ENCODE measurements at places on chromosomes 16 and 17. TPM values are rescaled to one million over a fixed set of nuclear protein-coding genes. Genes with fewer than 3 reads are reported as not detected.
A peak's percentile ranks its signal among the peaks of the same experiment; 100 is the strongest.

Gene SLC52A1
- 0.12 TPM for total RNA-seq

Gene MMP25
- total RNA-seq: 0.37 TPM

Gene SOX9
- not detected for total RNA-seq

Gene CRYBA1
- total RNA-seq: not detected

Gene KRTAP16-1
- 0.15 TPM for total RNA-seq

Gene ADAM11
- 0.17 TPM for total RNA-seq

Gene HBA2
- 0.62 TPM for total RNA-seq

- DNase-seq: peak; percentile 80
These were observed 1.8 kb downstream of the HSD17B1 start for GRCh38 chr17:42554250-42555121.

DNA sequence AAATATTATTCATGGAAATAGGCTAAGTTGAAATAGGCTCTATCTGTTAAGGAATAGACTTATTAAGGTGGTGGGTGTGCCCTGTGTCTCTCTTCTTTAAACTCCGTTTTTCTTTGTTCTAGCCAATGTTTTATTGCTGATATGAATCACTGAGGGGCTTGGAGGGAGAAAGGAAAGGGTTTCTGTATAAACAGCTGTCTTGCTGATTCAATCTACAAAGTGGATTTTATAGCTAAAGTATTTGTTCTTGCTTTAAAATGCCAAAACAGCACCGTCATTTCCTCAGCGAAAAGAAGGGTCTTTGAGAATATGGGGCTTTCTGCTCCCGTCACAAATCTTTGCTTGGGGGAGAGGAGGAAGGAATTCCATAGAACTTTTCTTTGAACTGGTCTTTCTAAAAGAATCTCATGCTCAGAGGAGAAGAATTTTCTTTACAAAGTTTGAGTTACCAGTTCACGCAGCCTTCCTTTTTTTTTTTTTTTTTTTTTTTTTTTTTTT, 39.3 kb downstream of the MSI2 start:
- no peak for DNase-seq

- DNase-seq: no peak
These were observed 22.5 kb downstream of the ABAT start for GRCh38 chr16:8696880-8697279.

- peak; percentile 46 for DNase-seq
These were observed 232.8 kb downstream of the SEC14L1 start for GRCh38 chr17:77373299-77374169.

- no peak for DNase-seq
These were observed 40.0 kb downstream of the MRPS23 start for GRCh38 chr17:57809879-57810278.

DNA sequence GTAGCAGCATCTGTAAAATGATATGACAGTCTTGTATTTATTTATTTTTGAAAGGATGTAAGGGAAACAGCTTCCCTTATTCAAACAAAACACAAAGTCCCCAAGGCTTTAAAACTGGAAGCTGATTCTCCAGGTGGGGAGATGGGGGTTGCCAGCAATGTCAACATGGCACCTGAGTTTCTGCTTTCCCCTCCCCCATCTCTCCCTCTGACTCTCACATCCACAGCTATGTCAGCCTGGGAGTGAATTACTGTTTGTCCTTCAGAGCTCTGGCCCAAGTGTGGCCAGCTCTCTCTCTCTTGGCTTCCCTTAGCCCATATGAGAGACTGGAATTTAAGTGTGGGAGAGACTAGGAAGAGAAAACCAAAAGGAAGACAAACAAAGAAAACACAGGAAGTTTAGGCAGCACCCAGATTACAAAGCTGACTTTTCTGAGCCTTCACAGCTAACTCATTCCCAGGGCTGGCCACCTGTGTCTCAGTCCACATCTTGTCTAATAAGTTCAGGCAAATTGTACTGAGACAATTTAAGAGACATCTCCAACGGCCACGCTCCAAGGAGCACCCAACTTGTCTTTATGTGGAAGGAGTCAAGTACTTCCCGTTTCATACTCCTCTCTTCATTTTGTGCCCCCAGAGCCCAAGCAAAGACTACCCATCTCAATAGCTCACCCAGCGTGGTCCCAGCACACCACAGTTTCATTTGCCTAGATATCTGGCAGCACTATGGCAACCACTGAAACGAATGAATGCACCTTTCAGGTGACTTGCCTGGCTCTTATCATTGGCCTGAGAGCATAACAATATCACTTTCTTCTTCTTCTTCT, 69.2 kb downstream of the SOX9 start:
- no peak for DNase-seq

DNA sequence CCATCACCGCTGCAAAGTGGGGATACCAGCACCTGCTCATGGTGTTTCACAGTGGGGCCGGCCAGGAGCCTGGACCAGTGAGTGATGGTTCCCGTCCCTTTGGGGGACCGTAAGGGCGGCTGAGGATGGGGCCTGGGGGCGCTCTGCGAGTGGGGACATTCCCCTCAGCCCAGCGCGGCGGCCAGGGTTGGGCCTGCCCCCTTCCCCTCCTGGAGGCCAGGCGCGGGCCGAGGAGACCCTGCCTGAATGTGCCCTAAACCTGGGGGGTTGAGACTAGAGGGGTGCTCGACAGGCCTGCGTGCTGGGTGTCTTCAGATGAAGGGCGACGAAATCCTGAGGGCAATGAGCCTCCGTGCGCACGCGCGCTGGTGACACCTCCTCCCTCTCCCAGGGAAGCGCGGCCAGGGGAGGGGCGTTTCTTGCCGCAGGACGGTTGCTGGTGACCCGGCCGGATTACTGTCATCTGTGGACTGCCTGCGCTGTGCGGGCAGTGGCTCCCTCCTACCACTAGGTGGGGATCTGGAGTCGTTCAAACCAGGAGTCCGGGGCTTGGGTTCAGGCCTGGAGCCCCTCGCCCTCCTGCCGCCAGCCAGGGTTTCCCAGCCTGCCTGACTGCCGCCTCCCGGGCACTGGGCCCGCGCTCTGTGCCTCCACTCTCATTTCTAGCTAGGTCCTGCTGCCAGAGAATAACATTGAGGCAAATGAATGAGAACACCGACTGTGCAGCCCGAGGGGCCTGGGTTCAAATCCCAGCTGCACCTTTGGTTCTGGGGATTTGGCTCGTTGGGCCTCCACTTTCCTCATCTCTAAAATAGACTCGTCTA, 17.1 kb downstream of the TBX2 start:
- peak; percentile 78 for DNase-seq

DNA sequence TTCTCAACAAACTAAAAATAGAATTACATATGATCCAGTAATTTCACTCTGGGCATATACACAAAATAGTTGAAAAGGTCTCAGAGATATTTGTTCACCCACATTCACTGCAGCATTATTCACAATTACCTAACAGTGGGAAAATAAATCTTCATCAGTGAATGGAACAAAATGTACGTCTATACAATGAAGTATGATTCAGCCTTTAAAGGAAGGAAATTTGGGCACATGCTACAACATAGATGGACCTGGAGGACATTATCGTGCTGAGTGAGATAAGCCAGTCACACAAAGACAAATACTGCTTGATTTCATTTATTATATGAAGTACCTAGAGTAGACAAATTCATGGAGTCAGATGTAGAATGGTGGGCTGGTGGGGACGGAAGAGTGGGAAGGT, 47.0 kb downstream of the MFSD11 start:
- DNase-seq: no peak

- no peak for DNase-seq
These were observed 20.4 kb downstream of the CARHSP1 start for GRCh38 chr16:8848231-8848938.

DNA sequence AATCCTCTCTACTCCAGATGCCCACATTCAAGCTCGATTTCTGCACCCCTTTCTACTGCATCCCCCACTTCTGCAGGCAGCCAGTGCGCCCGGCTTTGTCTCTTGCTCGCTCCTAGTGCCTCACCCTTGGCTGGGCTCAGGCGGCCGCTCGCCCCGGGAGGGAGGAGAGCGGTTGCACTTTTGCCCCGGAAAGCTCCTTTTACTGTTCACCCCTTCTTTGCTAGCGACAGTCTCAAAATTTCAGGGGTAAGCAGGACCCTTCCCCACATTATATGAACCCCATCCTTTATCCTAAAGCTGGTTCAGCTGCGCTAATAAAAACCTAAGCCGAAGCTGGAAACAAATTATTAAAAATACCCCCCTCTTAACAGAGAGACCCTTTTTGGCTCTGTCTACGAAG, 1.0 kb downstream of the HOXB5 start:
- peak; percentile 33 for DNase-seq

GRCh38 chr16:84735849-84736586, 36.2 kb downstream of the USP10 start:
- DNase-seq: peak; percentile 22

DNA sequence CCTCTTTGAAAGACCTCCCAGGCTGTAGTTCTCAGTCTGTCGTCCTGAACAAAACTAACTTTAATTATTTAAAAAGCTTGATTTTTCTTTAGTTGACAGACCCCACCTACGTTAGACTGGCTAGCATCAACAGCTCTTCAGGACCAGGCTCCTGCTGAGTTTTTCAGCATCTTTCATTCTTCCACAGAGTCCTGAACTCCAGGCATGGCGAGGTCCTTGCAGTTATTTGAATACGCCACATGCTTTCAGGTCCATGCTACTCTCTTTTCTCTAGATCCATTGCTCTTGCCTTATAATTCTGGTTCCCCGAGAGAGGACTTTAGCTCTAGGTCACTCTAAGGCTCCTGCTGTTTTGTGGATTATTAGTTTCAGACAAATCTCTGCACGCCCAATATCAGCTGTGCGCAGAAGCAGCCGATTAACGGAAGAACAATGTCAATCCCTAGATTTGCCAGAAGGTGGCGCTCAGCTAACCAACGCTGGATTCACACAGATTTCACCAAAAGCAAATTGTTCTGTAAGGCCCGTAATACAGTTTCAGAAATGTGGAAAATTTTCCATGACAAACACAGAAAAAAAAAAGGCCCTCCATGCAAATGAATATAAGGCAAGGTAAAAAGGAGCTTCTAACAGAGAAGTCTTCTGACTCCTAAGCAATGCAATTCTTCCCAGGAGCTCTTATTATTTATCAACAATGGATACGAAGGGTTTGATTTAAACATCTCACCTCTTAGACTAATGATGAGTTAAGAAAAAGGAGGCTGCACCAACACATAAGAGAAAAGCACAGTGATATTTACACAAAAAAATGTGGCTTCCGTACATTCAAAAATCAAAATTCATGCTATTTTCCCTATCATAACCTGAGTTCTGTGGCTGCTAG, 33.5 kb upstream of the BCO1 start:
- DNase-seq: peak; percentile 43

DNA sequence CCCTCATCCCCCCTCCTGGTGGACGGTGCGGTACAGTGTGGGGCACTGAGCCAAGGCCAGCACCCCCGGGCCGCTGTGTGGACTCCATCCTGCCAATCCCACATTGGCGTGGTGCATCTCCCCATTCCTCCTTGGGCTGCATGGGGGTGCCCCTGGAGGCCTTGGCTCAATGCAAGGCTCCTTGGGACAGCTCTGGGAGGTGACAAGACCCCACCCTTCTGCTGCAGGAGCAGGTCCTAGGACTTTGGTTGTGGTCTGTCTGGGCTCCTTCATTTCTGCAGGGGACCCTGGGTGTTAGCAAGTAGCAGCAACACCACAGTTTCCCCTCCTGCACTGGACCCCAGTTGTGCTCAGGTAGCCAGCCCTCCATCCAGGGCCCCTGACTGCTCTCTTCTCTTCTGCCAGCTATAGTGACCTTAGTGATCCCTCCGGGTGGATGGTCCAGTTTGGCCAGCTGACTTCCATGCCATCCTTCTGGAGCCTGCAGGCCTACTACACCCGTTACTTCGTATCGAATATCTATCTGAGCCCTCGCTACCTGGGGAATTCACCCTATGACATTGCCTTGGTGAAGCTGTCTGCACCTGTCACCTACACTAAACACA, 1.3 kb downstream of the PRSS21 start:
- no peak for DNase-seq

GRCh38 chr16:47229053-47230050, 85.6 kb upstream of the NETO2 start:
- DNase-seq: no peak

GRCh38 chr17:73822371-73822770, 178.1 kb upstream of the SDK2 start:
- peak; percentile 50 for DNase-seq

GRCh38 chr17:14268264-14268663, 31.6 kb upstream of the CDRT15 start:
- DNase-seq: peak; percentile 6

DNA sequence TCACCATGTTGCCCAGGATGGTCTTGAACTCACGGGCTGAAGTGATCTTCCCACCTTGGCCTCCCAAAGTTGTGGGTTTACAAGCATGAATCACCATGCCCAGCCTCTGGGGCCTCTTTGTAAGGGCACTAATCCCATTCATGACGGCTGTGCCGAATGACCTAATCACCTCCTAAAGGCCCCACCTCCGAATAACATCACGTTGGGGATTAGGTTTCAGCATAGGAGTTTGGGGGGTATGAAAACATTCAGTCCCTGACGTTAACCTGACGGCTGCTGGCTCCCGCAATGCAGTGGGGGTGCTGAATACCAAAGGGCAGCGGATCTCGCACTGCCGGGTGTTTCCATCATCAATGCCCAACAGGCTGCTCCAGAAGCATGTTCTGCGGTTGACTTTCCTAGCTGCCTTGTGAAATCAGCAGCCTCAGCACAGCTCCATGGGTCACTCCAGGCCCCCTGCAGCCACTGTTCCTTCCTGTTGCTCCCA, 120.8 kb upstream of the SEC14L1 start:
- no peak for DNase-seq

DNA sequence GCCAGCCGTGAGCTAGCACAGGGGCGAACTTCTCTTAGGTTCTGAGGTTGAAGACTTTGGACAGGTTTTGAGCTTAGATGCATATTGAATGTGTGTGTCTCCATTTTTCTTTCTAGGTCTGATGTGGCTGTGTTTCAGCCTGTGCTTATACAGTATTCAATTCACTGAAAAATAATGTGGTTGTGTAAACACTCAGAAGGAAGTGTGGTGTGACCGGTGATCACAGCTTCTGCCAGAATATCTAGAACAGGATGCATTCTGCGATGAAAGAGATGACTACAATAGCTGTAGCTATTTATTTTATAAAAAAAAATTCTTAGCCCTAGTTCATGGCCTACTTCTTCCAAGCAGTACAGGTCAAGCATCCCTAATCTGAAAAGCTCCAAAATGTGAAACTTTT, 64.4 kb downstream of the MAP2K6 start:
- DNase-seq: no peak

DNA sequence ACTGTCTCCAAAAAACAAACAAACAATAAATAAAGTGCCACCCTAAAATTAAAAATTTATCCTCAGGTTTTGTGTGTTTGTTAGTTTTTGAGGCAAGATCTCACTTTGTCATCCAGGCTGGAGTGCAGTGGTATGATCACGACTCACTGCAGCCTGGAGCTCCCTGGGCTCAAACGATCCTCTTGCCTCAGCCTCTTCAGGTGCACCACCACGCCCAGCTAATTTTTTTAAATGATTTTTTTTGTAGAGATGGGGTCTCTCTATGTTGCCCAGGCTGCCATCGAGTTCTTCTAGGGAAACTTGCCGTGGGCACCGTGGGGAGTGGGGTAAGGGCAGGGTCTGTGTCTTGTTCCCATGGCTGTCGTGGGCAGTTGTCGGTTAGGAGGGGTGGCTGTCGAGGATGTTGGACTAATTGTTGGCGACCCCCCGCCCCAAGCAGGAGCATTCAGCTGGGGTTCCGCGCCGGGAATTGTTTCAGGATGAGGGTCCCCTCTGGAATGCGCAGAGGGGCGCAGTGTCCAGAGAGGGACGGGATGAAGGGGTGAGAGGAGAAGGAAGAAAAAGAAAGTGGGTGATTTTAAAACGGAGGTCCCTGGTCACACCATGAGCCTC, 1.1 kb upstream of the RNF213 start:
- DNase-seq: peak; percentile 51

GRCh38 chr16:2204416-2205103, 694 bp upstream of the MLST8 start:
- DNase-seq: no peak
